GM03348 (cell line): ENCODE measurements at places on chromosomes 3 and 15.

DNA sequence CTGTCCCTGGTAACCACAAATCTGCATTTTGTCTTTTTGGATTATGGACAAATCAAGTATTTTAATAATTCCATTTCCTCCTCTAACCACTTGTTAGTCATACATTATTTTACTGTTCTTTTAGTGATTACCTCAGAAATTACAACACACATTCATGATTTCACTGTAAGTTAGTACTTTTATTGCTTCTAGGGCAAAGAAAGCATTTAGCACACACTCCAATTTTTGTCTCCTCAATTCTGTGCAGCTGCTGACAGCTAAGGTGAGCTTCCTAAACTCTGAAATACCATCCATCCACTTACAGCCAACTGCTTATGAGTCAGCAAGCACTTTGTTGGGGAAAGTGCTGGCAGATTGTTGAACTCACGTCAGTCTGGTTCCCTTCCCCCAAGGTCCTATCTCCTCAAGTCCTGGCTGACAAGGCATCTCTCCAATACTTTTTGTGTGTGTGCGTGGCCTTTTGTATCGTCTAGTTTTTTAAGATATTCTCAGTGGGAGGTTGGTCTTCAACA lies 49.4 kb upstream of the TNFAIP8L3 start:
- peak; percentile 53 for DNase-seq

- DNase-seq, result no peak
Measured at GRCh38 chr3:32229565-32229964, 8.9 kb upstream of the CMTM8 start.

GRCh38 chr3:37949866-37950265 lies 40.7 kb upstream of the VILL start:
- DNase-seq, result no peak

DNA sequence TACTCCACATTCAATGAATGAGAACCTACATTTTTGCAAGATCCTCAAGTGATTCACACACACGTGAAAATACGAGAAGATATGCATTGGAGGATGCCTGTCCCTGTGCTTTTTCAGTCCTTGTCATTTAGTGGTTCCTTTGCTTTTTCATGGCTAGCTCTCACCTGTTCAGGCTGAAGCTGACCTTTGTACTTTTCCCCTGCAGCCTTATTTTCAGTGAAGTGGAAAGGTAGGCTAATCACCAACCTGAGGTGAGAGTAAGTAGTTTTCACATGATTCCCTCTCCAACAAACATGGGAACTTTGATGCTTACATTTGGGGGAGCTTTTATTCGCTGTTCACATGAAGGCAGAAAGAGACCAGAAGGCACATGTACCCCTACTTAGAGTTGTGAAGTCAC lies 8.3 kb downstream of the ITPR1 start:
- no peak for DNase-seq

DNA sequence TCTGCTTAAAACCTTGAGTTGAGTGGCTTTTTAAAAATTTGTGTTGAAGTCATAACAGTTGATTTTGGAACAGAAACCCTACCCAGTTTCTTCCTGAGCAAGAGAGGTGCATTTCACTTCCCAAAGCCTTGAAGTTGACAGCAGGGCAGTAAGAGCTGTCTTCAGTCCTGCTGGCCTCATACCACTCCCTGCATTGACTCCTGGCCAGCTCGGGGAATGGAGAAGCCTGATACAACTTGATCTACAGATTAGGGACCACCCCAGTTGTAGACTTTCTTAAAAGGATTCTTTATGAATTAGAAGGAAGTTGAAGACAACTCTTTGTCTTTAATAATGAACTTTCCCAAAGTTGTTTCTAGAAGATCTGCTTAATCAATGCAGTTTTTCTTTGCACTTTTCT lies 90.6 kb upstream of the FLNB start:
- DNase-seq, result no peak

DNA sequence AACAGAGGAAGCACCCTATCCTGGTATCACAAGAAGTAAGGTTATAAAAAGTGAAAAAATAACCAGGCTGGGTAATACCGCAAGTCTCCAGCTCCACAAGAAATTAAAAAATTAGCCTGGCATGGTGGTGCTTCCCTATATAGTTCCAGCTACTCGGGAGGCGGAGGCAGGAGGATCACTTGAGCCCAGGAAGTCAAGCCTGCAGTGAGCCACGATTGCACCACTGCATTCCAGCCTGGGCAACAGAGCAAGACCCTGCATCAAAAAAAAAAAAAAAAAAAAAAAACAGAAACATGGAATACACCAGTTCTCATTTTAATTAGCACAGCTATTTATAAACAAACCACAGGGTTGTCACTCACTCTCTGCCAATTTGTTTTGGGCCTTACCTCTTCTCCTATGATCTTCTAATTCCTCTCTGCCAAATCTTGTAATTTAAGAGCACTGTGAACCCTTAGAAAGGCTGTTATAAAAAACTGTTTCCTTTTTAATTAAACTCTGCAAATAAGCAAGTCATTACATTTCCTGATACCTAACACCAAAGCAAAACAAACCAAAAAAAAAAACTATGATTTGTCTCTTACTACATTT lies 22.6 kb downstream of the DCUN1D1 start:
- no peak for DNase-seq

DNA sequence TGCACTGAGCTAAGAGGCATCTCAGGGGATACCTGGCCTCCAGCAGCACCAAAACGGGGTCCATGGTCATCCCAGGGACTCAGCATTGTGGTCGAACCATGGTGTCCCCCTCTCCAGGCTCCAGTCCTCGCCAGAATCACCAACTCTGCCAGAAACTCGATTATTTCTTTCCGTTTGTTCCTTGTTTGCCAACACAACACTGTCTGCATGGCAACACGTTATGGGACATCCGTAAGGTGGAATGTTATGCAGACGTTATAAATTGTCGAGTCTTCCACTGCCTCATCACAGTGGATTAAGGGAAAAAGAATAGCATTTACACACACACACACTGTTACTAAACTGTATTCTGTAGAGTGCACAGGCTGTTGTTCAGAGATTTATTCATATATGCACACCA lies 52.5 kb upstream of the RPL32 start:
- DNase-seq, result no peak

DNA sequence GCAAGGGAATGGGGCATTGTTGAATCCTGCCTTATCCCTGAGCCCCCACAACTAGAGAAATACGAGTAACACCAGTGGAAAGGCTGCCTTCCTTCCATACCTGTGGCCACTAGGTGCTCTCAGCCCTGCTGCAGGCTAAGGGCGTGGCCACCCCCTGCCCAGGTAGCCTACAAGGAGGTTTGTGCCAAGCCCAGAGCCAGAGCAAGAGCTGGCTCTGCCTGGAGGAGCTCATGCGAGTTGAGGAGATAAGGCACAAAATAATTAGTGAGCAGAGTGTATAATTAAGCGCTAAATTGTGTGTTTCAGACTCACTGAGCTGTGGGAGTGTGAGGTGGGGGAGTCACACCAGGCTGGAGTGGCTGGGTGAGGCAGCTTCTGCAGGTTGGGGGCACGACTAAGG lies 49.2 kb downstream of the TPRA1 start:
- no peak for DNase-seq

DNA sequence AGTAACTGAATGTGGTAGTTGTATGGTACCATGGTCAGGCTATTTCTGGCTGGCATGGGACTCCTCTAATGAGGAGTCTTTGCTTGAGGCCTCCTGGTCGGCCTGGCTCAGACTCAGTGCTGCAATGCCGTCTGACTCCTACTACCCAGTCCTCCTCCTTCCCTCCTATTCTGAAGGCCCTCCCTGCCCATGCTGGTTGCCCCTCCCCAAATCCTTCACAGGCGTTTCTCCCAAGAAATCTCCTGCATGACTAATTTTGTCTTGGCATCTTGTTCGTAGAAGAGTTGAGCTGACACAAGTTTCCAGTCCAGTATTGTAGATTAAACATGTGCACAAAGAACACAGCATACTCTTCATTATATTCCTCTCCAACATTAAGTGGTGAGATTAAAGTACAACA lies 115.5 kb downstream of the NFKBIZ start:
- no peak for DNase-seq
